T-helper 2 cell (primary cell): ENCODE measurements at places on chromosomes 12 and 14.

DNA sequence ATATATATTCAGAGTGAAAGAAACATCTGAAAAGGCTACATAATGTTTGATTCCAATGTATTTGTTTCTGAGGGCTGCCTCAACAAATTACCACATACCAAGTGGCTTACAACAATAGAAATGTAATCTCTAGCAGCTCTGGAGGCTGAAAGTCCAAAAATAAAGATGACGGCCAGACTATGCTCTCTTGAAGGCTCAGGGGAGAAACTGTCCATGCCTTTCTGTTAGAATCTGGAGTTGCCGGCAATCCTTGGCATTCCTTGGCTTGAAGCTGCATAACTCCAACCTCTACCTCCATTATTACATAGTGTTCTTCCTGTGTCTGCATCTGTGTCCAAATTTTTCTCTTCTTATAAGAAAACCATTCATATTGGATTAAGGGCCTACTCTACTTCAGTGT lies 68.1 kb upstream of the PLEKHG7 start:
- no peak for DNase-seq

GRCh38 chr14:88286309-88286708 lies 36.8 kb downstream of the KCNK10 start:
- no peak for DNase-seq

- DNase-seq: no peak
Measured at GRCh38 chr14:82520765-82521164, 987.1 kb upstream of the SEL1L start.

- DNase-seq: no peak
Measured at GRCh38 chr14:53510281-53510912, 357.3 kb upstream of the DDHD1 start.

GRCh38 chr14:92568621-92569479 lies 55.3 kb downstream of the RIN3 start:
- DNase-seq: no peak

- no peak for DNase-seq
Measured at GRCh38 chr12:116172224-116172849, 105.2 kb downstream of the MED13L start.

- no peak for DNase-seq
Measured at GRCh38 chr14:73712540-73713180, 1.5 kb downstream of the PNMA1 start.

DNA sequence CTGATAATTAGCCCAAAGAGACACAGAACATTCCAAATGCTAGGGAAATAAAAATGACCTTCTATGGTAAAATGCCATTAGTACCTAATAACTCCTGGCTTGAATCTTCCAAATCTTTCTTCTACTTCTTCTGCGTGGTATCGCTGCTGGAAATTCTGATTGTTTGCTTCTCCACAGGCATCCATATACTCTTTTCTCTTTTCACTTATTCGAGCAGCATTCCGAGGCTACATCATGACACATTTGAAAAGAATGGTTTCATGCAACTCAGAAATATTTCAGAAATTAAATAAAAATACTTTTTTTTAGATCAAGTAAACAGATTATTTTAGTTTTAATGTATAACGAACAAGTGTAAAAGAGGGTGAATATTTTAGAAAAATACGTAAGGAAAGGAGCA lies 18.9 kb downstream of the ZCCHC8 start:
- no peak for DNase-seq

GRCh38 chr14:99947695-99948094 lies 117.5 kb upstream of the EVL start:
- no peak for DNase-seq

- no peak for DNase-seq
Measured at GRCh38 chr14:57732463-57733285, 133.2 kb downstream of the SLC35F4 start.

GRCh38 chr12:57591782-57592325 lies 862 bp downstream of the PIP4K2C start:
- DNase-seq: no peak

- no peak for DNase-seq
Measured at GRCh38 chr12:99049774-99050173, 404.7 kb downstream of the APAF1 start.

DNA sequence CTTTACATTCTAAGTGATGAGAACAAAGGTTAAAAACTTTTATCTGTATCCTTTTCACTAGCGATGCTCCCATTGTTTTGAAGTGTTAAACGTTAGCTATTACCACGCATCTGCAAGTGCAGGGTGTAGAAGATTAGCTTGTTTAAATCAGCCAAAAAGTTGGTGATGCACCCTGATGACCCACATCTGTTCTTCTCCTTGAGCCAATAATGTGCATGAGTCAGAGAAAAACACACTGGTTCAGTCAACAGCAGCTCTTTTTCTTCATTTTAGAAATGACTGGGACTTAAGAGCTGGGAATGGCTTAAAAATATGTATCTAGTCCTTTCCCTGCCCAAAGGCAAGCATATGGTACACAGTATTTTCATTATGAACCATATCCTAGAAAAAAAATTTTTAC lies 323.5 kb upstream of the PDE3A start:
- no peak for DNase-seq

DNA sequence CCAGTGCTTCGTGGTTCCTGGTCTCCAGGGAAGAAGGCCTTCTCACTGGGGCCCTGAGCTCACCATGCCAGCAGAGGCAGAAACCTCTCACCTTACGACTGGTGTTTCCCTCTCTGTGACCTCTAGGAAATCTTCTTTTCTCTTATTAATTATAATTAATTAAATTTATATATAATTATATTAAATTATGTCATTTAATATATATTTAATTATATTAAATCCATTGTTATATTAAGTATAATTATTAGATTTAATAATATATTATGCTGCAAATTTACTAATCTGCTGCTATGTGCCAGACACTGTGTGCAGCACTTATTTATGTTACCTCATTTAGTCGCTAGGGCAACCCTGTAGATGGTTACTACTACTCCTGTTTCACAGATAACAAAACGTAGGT lies 70.3 kb upstream of the MBIP start:
- no peak for DNase-seq

- no peak for DNase-seq
Measured at GRCh38 chr12:96427269-96427729, 27.1 kb upstream of the CDK17 start.

DNA sequence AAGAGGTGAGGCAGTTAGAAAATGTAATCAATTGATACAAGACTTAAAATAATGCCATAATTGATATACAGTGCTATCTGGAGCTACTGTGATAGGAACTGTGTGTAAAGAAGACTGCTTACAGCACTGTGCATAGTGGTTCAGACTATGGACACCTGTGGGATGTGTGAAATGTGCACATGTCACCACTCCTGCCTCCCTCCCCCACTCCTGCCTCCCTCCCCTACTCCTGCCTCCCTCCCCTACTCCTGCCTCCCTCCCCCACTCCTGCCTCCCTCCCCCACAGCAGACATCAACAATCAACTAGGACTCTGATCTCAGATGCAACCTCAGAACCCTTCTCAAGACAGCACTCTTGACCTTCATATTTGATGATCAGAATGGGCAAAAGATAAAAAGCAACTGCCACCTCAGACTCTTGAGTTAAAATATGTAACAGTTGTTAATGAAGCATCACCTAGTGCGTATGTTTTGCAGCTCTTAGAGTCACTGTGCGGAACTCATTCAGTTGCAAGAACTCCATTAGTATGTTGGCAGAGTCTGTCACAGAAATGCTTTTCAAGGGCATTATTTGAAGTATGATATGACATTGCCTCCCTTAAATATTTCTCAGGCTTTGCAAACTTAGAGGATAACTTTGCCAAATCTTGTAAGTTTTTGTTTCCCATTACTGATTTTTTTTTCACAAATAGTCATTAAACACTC lies 255.2 kb upstream of the DDHD1 start:
- DNase-seq: no peak

GRCh38 chr14:69693801-69694729 lies 72.9 kb upstream of the SRSF5 start:
- DNase-seq: no peak

DNA sequence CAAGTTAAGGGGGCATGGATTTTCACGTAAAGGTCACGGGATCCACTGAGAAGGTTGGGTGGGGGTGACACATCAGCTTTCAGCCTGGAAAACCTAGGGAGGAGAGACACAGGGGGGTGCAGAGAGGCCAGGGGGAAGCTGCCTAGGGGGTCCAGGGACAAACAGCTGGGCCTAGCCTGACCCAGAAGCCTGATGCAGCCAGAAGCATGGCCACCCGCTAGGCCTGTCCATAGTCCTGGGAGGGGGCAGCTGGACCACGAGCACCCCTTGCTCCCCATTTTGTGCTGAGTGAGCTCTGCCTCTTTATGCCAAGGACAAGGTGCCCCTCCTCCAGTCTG lies 322.7 kb upstream of the RTL1 start:
- no peak for DNase-seq

GRCh38 chr12:49375406-49375805 lies 8.1 kb downstream of the SPATS2 start:
- no peak for DNase-seq

- DNase-seq: no peak
Measured at GRCh38 chr12:88993651-88994050, 358.6 kb downstream of the DUSP6 start.

DNA sequence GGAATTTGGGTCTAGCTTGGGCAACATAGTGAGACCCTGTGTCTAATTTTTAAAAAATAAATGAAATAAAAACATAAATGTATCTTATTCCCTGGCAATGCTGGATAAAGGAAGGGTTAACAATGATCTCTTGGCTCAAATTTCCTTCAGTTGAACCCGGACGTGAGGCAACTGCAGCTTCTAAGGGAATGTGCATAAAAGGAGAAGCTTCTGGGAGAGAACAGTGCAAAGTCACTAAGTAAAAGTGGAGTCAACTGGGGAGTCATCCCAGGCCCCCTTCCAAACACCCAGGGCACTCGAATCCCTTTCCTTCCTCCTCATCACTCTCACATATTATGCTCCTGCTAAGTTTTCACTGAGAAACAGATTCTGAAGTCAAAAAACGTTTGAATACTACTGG lies 147.3 kb downstream of the PPM1H start:
- DNase-seq: no peak

- no peak for DNase-seq
Measured at GRCh38 chr12:92297932-92298696, 152.5 kb upstream of the BTG1 start.

DNA sequence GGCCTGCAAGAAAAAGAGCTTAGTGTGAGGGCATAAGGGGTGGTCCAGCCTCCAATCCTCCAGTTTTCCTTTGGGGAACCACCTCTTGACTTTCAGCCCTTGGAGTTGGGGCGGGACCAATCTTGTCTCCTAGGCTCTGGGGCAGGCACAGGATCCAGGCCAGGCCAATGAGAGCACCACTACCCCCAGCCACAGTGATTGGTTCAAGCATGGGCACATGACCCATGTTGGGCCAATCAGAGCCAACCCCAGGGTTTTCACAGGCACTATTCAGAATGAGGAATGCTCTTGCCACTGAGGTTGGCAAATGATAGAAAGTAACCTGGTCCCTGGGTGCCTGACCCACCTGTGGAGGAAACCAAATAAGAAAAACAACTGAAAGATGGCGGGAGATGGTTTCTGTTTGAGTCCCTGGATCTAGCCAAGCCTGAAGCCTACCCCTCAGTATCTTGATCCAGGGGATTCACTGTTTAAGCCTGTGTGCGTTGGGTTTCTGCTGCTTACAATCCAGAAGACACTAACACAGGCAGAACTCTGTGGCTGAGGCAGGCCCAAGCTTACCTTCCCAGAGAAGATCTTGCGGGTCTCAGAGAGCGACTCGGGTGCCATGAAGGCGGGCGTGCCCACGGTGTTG lies 42.9 kb downstream of the P2RX4 start:
- no peak for DNase-seq

DNA sequence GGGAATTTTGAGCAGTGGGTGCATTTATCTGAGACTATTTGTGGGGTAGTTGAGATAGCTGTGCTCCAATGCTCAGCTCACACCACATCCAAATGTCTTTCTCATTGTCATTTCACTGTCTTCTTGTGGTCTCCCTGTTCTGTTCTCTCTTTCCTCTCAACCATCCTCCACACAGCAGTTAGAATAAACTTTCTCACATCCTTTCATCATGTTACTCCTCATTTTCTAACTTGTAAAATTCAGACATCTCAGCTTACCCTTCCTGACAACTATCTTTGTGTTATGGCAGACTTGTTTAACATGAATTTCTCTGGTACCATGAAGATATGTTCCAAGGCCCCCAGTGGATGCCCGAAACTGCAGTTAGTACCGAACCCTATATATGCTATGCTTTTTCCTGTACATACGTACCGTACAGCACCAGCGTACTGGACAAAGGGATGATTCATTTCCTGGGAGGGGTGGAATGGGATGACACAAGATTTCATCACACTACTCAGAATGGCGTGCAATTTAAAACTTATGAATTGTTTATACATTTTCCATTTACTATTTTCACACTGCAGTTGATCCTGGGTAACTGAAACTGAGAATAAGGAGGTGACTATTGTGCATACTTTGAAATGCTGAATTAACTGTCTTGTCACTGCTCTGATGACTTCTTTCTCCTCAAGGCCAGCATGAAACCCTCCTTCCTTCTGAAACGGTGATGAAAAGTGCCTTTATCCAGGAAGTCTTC lies 177.1 kb upstream of the SLC38A2 start:
- DNase-seq: no peak

DNA sequence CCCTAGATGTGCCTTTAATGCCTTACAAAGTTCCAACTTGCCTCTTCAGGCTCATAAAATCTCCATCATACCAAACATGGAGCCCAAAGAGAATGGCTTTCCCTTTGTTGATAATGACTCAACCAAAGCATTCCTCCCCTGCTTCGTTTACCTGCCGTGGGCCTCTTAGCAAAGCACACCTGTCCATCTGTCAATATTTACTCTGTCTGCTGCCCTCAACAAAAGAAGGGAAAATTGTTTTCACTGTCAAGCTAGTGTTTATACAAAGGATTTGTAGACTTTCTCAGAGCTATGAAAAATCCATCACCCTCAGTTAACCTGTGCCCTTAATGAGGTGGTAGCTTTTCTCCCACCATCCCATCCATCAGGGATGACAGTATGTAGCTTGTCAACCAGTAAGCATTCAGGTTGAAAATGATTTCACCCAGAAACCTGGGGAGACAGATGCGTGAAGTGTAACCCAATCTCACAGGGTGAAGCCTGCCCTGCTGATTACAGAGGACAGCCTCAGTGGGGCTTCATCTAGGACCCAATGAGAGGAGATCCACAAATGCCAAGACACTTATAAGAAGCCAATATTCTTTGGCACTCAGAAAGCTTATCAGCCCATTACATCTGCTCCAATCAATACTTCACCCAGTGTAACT lies 278.1 kb downstream of the NUAK1 start:
- no peak for DNase-seq

- no peak for DNase-seq
Measured at GRCh38 chr14:92663049-92663448, 85.4 kb downstream of the LGMN start.

GRCh38 chr12:112107306-112108201 lies 1.0 kb downstream of the NAA25 start:
- no peak for DNase-seq

DNA sequence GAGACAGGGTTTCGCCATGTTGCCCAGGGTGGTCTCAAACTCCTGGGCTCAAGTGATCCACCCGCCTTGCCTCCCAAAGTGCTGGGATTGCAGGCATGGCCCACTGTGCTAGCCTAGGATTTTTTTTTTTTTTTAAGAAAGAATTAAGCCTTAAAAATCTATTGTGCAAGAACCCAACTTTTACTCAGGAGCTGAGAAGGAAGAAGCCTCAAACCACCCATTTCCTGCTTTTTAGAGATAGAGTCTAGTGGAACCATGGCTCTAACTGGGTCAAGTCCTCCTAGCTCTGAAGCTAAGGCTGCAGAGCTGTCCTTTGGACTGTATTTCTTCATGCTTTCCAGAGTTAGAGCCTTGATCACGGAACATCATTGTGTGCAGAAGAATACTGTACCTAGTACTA lies 1.3 kb upstream of the TSFM start:
- DNase-seq: no peak
